Activated CD4-positive, alpha-beta T cell treated with anti-CD3 and anti-CD28 coated beads, Interleukin-2, amount 10 ng/mL, durations not matched to agents 7 days and 5 days (primary cell): ENCODE measurements at places on chromosomes 3 and 15.

- no peak for DNase-seq
Observed at GRCh38 chr15:58409861-58410260, 21.9 kb upstream of the LIPC start.

DNA sequence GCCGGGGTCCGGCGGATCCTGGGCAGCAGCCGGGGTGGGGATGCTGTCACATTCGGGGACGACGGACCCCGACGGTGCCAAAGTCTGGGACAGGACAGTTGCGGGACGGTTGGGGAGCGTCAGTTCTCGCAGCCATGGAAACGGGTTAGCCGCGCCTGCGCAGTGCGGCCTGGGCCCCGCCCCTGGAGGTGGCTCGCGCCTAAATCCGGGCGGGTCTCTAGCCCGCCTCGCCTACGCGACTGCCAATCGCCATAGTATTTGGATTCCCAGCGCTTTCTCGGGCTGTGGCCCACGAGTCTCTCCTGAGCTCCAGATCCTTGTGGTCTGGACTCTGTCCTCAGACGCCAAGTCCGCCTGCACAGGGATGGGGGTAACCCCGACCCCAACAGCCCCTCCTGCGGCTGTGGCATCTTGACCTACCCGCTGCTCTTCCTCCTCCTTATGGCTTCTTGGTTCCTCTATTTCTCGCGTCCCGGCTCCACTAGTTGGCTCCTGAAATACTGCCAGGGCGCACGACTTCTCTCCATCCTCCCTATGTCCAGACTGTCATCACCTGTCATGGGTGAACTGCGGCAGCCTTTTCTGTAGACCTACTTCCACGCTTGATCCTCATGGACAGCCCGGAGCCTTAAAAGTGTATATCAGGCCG lies at the start of gene ZMYND10:
Gene ZMYND10 (minus strand): TSS at position 147 of the 649 bp plus-strand sequence. CDS start 153 bp downstream, outside the sequence.
- peak; percentile 84 for DNase-seq

GRCh38 chr3:188002626-188003138 lies 151.3 kb upstream of the LPP start:
- DNase-seq = no peak

- no peak for DNase-seq
Observed at GRCh38 chr3:9279966-9280365, 30.5 kb upstream of the SRGAP3 start.

DNA sequence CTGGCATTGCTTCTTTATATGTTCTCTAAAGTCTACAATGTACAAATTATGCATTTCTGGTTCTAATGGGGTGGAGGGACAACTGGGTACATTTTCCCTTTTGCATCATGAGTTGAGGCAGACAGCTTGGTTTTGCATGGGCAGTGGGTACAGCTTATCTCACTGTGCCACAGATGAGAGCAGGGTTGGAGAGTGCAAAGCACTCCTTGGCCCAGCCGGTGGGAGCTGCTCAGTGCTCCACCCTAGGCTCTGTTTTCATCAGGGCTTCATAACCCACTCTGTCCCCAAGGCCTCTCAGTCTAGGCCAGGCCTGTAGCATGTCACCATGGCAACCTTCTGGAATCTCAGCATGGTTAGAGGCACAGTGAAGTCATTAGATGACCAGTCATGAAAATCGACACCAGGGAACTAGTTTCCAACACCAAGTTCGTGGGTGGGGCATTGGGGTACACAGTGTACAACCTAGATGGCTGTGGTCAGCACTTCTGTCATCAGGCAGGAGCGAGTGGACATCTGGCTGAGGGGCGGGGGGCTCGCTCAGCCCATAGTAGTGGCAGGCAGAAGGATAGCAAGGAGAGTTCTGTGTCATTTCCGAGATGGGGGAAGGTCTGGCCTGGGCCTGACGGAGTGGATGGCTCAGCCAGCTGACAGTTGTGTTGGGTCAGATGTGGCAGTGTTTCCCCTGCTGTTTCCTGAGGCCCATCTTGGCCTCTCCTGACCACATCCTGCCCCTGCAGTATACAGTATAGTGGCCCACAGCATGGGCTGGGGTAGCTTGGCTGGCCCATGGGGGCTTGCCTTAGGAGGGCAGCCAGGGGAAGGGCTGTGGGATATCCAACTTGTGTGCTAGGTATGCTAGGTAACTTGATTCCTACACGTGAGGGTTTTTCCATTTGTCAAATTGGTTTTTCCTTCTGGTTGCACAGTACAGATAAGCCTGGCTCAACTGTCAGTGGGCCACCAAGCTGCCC lies 75.7 kb upstream of the PRR23C start:
- DNase-seq = no peak

DNA sequence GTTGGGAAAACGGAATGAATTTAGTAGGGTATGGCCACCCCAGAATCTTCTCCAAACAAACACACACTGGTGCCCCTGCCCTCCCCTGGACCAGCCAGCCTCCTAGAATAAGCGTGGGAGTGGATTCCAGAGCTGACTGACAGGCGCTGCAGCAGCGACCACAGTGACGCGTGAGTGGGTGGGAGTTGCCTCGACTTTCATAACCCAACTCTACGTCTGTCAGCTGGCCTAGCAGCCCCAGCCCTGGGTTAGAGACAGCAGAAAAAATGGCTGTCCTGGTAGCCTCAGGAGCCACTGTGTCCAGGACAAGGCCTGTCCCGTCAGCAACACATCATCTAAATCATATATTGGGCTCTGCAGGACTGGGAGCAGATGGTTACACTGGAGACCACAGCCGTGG lies 10.0 kb downstream of the PLA2G4B start:
- DNase-seq = no peak

- no peak for DNase-seq
Observed at GRCh38 chr15:99365242-99365641, 114.0 kb downstream of the LRRC28 start.

- peak; percentile 48 for DNase-seq
Observed at GRCh38 chr3:197791892-197792647, 1.0 kb downstream of the LRCH3 start.

DNA sequence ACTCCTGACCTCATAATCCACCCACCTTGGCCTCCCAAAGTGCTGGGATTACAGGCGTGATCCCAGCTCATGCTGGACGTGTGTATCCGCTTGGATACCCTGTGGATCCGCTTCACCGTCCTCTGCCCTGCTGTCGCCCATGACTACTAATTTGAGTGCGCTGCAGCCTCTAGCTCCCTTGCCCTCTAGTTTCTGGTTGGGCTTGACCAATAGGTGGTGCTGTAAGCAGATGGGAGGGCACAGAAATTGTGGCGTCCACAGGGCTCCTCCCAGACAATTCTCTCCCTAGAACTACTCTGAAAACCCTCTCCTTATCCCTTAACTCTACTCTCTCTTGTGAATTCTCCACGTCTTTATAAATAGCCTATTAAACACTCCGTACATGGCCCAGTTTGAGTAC lies 36.2 kb downstream of the ZPLD1 start:
- DNase-seq = no peak

GRCh38 chr3:117264204-117264994 lies 554.8 kb downstream of the TUSC7 start:
- DNase-seq = no peak

DNA sequence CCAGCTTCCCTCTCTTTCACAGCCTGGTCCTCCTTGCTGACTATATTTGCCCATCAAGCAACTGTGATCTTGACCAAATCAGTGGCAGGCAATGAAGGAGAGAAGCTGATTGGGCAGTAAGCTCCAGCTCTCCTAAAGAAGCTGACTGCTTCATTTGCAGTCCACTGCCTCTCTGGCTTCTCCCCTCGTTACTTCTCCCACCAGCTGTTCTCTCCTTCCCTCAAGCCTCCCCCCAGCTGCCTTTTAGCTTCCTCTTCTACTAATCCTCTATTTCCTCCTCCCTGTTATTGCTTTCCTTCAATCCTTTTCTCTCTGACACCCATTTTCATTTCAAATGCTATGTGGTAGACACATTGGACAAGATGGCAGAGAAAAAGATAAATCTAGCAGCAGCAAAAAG lies 474.7 kb upstream of the UBE2E2 start:
- no peak for DNase-seq

- DNase-seq = no peak
Observed at GRCh38 chr3:46542344-46542743, 23.8 kb downstream of the LRRC2 start.

DNA sequence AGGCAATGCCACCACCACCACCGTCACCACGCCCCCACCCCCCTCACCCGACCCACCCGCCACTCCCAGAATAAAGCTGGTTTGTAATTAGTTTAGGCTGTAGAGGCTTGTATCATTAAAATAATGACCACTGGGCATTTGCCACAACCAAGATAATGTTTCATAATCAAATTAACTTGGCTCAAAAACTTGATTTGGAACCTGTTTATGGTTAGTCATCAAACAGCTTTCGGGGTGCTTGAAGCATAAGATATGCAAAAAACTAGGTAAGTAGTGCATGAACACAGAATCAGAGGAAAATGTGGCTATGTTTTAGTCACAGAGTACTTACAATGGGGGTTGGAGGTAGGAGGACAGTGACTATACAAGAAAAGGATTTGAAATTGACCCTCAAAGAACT lies 115.1 kb downstream of the FHIT start:
- DNase-seq = no peak

GRCh38 chr15:92809064-92809879 lies 90.9 kb upstream of the CHD2 start:
- DNase-seq = peak; percentile 99

DNA sequence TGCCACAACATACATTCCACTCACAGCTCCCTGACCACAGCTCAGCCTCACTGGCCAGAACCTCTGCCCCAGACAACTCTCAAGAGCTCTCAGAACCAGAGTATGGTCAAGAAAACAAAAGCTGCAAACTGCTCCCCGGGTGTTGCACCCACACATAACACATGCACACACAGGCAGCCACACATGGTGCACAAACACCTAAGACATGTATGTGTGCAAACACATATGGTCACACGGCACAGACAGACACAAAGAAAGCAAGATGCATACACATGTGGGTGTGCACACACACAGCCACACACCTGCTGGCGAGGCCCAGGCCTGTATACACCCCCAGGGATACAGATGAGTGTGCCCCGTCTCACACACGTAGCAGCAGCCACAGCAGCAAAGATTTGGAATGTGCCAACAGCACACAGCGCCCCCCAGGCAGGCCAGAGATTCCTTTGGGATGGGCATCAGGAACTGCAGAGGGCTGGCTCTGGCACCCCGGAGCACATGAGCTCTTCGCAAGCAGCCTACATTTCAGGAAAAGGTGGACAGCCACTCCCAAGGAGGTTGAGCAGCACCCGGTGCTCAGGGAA lies 6.6 kb downstream of the KLF15 start:
- no peak for DNase-seq

DNA sequence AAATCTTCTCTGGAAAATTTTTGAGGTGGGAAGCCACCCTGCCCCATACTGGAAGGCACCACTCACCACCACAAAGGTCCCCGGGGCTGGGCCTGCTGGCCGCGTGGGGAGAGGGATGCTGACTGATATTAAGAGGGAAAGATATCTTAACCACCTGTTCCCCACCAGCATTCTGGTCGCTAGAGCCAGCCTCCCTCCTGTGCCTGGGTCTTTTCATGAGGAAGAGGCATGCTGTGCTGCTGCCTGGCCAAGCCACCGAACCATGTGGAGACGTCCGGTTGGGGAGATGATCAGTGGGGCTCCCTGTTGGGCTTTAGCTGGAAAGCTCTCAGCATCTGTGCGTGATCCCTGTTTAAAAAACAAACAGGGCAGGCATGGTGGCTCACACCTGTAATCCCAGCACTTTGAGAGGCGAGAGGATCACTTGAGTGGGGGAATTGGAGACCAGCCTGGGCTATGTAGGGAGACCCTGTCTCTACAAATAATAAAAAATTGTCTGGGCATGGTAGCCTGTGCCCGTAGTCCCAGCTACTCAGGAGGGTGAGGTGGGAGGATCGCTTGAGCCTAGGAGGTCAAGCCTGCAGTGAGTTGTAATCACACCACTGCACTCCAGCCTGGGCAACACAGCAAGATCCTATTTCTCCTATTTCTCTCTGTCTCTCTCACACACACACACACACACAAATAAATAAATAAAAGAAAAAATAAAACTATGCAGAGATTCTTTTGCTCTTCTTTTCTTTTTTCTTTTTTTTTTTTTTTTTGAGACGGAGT lies 1.0 kb downstream of the KLHL18 start:
- DNase-seq = peak; percentile 23

GRCh38 chr3:185399737-185400667 lies 37.1 kb downstream of the MAP3K13 start:
- no peak for DNase-seq

DNA sequence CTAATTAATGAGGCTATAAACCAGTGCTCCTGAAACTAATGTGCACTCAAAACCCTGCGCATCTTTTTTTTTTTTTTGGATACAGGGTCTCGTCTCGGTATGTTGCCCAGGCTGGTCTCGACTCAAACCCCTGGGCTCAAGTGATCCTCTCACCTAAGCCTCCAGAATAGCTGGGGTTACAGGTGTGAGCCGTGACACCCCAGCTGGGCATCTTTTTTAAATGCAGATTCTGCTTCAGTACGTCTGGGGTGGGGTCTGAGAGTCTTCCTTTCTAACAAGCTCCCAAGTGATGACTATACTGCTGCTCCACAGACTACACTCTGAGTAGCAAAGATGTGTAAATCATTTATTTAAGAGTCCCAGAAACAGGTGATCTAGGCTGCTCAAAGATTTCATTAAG lies 73.0 kb downstream of the BFSP2 start:
- DNase-seq = no peak

- DNase-seq = no peak
Observed at GRCh38 chr15:35304389-35304788, 219.3 kb upstream of the NANOGP8 start.

DNA sequence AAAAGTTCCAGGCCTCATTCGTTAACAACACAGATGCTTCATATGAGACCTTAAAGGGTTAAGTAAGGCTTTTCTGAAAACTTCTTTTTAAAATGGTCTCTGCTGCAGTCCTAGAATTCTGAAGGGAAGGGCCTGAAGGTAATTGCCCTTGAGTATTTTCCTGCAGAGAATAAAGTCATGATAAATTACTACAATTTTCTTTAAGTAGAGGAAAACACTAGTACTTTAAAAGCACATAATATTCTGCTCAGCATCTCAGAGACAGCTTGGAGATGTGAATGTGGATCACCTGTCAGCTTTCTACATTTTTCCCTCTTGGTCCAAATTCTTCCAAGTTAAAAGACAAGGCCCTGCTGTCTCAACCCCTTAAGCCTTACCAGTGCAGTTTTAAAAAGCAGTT lies 419.5 kb downstream of the MFSD1 start:
- no peak for DNase-seq

DNA sequence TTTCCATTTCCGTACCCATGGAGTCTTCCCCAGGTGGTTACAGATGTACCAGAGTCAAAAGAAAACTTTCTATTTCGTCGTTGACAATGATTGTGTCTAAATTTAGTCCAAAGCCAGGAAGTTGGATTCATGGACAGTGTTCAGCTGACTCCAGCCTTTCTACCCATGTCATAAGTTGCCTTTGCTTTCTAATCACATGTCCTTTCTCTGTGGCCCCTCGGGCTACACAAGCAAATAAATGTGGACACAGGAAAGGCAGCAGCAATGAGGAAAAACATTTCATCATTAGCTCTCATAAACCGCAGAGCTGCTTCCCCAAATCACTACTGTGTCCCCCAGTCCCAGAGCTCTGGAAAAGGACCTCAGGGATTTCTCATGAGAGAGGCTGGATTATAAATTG lies 82.0 kb downstream of the USF3 start:
- no peak for DNase-seq

- no peak for DNase-seq
Observed at GRCh38 chr15:50123861-50124557, 5.0 kb upstream of the ATP8B4 start.
